ENCODE measurements at places on chromosomes 11 and 22.
A peak's percentile ranks its signal among the peaks of the same experiment; 100 is the strongest.

DNA sequence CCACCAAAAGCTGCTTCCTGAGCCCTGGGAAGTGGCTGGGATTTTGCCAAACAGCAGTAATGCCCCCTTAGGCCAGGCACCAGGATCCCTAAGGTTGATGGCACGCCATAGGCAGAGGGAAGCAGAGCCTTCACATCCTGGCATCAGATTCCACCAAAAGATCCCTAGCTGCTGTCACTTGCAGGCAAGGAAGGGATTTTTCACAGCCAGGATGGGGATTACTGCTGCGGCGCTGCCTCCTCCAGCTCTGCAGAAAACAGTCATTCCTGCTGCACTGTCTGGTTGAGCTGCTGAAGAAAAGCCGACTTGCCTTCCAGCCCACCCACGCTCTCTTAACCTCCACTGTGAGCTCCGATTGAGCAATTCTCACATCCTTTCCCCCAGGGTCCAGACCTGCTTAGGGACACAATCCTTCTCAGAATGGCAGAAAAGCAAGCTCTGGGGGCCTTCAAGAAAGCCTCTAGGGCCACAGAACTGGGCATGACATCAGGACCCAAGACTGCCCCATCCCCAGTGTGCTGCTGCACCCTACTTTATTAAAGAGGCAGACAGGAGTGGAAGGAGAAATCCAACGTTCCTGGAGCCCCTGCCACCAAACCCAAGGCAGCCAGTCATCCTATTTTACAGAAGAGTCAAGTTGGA, 19.9 kb downstream of the SYN3 start:
- DNase-seq, result no peak

GRCh38 chr11:69005631-69006368, 7.2 kb downstream of the MRGPRF start:
- DNase-seq, result no peak

GRCh38 chr11:16180868-16181267, 175.5 kb downstream of the SOX6 start:
- no peak for DNase-seq

DNA sequence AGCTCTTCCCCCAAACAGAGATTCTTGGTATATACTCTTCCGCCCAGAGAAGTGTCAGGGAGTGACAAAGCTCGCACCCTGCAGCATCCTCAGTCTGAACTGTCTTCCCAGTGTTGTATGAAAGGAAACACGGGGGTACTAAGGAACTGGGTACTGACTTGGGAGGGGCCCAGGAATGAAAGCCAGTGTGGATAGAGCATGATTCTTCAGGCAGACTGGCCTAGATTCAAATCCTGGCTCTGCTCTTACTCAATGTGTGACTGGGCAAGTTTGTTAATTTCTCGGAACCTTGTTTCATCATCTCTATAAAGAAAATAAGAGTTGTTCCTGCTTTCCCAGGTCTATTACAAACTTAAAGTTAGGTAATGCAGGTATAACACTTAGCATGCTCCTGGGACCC, 266.0 kb upstream of the NARS2 start:
- DNase-seq, result no peak

- no peak for DNase-seq
These were observed 4.5 kb downstream of the KCNQ1OT1 start for GRCh38 chr11:2694995-2695939.

GRCh38 chr22:32545801-32546200, 71.2 kb downstream of the FBXO7 start:
- peak; percentile 28 for DNase-seq

All from suppressor macrophage treated with lipopolysaccharide for 4 hours (primary cell).